ENCODE measurements at places on chromosomes 6 and 20.

DNA sequence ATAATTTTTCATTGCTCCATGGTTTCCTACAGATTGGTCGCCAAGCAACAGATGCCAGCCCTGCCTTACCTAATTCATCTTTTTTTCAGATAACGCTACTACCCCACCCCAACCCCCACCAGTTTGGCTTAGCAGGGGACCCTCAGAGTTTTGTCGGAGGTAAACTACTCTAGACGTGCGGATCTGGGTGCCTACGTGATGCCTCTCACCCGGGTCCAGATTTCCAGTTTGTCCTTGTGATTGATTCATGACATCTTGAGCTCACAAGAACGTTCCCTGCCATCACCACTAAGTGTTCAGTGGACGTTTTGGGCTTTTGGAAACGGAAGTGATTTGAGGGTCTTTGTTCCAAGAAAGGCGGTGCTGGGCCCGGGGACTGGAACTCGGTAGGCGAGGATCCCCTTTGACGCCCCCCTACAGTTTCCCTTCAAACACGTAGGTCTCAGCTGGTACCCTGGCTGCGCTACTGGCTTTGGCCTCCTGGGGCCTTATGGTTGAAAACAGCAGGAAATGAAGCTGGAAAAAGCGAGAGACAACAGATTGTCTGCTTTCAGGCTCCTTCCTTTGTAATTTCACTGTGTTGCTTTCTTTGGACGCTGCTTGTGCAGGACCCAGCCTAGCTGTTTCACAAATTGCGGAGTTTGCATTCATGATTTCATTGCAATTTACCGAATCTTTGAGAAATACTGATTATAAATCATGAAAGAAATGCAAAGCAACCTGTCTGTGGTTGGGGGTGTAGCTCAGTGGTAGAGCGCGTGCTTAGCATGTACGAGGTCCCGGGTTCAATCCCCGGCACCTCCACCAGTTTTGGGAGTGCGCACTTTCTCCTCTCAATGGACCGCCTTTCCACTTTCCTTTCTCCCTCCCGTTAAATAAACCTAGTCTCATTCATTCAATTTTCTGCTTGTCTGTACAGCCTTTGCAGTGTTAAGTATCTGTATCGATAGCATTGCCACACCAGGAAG, 81.0 kb downstream of the GPX5 start:
- DNase-seq: no peak

- no peak for DNase-seq
Measured at GRCh38 chr6:121040831-121041230, 293.4 kb downstream of the TBC1D32 start.

DNA sequence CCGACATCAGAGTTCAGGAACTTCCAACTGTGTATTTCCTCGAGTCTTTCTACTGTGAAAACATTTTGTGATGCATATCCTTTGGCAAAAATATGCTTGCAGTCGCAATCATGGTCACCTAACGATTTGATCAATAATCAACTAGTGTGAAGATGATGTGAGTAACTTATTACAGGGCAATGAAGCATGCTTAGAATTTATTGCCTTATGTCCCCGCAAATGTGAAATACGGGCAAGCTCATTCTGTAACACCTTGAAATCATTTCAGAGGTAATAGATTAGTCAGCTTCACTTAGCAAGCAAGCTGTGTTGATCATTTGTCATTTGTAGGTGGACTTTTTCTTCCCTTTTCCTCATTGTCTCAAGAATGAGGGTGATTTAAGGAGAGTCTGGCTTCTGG, 67.9 kb upstream of the DOK5 start:
- DNase-seq: no peak

DNA sequence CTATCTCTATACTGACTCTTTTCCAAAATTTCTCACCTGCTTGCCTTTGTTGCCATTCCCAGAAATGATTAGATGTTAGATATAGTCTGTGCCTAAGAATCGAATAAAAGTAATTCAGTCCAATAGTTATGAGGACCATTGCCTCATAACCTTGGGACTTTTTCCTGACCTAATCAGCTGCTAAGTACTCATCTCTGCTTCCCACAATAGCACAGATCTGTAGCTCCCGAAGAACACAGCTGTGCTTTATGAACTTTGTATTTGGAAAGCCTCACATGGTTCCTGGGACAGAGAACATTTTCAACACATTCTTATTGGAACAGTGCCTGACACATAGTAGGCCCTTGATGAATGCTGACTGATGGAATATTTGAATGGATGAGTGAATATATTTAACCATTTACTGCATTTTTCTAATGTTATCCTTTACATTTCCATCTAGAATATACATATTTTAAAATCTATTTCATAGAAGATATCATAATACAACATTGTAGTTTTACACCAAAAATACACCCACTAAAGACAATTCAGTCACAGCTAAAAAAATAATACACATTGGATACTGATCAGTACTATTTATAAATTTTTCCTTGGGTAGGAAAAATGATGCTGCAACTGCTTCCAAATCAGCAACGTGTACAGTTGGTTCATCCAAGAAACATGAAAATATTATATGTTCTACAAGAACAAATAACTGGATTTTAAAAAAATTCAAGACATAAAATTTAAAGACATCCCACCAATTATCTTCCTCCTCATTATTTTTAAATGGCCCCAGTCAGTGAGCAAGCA, 53.9 kb downstream of the HS3ST5 start:
- DNase-seq: no peak

- no peak for DNase-seq
Measured at GRCh38 chr6:135038335-135038734, 16.3 kb downstream of the HBS1L start.

DNA sequence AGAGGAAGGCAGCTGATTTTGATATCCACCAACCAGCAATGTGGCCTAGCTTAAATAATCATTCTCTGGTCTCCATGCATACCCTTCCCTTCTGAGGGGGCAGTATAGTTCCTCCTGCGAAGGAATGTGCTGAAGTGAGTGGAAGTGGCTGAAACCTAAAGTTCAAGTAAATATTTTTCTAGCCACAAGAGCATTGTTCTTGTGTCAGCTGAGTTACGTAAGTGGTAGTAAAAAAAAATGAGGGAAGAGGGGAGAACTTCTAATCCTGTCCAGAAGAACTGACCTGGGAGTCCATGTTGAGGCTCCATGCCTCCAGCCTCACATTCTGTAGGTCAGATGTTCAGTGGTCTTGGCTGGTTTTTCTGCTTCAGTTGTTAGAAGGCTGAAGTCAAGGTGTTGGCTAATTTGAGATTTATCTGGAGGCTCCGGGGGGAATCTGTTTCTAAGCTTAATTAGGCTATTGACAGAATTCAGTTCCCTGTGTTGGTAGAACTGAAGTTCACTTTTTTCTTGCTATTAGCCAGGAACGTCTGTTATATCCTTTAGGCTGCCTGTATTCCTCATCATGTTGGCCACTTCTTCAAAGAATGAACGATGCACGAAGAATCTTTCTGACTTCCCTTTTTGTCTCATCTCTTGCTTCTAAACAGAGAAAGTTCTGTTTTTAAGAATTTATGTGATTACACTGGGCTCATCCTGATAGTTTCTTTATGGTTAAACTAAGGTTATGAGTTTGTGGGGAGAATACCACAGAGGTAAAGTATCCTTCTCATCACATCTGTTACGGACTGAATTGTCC, 207.1 kb upstream of the PRSS16 start:
- DNase-seq: no peak

- no peak for DNase-seq
Measured at GRCh38 chr20:62366370-62367135, 559 bp downstream of the LAMA5 start.

DNA sequence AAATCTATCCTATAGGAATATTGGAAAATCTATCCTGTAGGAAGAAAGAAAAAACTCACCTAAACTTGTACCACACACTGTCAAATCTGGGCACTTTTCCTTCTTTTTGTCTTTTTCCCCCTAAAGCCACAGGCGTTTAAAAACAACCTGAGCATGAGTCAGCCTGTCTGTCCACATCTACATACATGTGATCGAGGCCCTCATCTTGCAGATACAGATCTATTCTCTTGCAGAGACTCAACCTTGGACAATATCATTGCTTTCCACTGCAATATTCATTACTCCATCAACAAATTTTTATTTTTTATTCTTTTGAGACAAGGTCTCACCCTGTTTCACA, 95.9 kb upstream of the IYD start:
- DNase-seq: no peak

All from iPS DF 19.7 (cell line).